ENCODE measurements at places on chromosomes 5 and 9. TPM values are rescaled to one million over a fixed set of nuclear protein-coding genes. Genes with fewer than 3 reads are reported as not detected.

NME5 gene
- 2.0 TPM for total RNA-seq

NEUROG1 gene
- total RNA-seq: not detected

DNA sequence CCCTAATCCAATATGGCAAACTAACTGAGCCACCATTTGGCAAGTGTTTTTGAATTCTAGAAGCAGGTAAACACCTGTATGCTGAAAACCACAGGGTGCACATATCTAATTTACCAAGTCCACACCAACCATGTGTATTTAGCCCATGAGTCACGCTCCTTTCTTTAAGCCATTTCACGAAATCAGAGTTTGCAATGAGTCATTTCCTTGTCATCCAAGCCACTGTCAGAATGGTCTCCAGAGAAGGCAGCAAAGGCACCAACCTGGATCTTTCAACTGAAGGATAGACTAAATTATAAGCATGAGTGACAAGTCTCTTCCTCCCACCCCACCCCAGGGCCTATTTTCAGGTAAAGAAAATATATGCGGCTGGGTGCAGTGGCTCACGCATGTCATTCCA, 110.0 kb downstream of the PAX5 start:
- no peak for DNase-seq
- peaks cover 30% of the 10 kb centered on the region for H3K4me1 ChIP-seq
- H3K4me3 ChIP-seq: no peak overlapping the region
- no peak overlapping the region for H3K27ac ChIP-seq
- H3K27me3 ChIP-seq: peaks cover 5% of the 10 kb centered on the region

DNA sequence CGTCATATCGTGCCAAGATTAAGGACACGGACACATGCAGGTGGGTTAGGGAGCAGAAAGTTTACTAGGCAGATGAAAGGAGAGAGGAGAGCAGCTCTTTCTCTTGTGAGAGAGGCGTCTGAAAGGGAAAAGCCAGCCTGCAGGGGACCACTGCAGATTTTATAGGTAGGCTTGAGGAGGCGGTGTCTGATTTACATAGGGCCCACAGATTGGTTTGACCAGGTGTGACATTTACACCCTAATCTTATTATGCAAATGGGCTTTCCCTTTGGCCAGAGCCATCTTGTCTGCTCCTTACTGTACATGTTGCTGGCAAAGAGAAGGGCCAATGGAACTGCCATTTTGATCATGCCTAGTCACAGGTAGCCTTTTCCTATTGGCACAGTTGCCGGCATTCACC, 137.2 kb upstream of the TAF11L2 start:
- no peak for DNase-seq
- H3K4me1 ChIP-seq: peaks cover 21% of the 10 kb centered on the region
- H3K27me3 ChIP-seq: no peaks in the 10 kb centered on the region
- peaks cover 5% of the 10 kb centered on the region for H3K36me3 ChIP-seq

- H3K4me1 ChIP-seq: peaks cover 51% of the 10 kb centered on the region
- no peak overlapping the region for H3K4me3 ChIP-seq
- no peaks in the 10 kb centered on the region for H3K27me3 ChIP-seq
- peak overlapping the region; percentile 41 for H3K27ac ChIP-seq
- peaks cover 13% of the 10 kb centered on the region for H3K36me3 ChIP-seq
Measured at GRCh38 chr5:83531661-83532060, 60.1 kb downstream of the VCAN start.

GRCh38 chr9:6686396-6686795, 40.9 kb upstream of the GLDC start:
- no peaks in the 10 kb centered on the region for H3K27me3 ChIP-seq
- H3K36me3 ChIP-seq: peaks cover 2% of the 10 kb centered on the region
- peak overlapping the region; percentile 76 for H3K27ac ChIP-seq
- no peak for DNase-seq
- H3K4me3 ChIP-seq: no peak overlapping the region

DNA sequence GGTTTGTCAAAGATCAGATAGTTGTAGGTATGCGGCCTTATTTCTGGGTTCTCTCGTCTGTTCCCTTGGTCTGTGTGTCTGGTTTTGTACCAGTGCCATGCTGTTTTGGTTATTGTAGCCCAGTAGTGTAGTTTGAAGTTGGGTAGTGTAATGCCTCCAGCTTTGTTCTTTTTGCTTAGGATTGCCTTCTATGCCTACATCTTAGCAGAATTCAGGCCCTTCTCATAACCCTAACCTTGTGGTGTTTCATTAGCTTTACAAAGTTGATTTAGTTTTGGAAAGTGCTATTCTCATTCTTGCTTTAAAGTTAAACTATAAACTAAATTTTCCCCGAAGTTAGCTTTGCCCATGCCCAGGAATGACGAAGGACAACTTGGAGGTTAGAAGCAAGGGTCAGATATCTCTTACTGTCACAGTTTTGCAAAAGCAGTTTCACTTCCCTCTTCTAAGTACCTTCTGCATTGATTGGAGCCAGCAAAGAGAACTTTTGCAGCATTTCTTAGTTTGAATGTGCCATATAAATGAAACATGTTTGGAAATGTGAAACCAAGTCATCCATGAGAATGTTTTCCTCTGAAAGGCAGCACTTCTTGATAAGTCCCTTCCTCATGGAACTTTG, 274.3 kb upstream of the DMRT1 start:
- DNase-seq: no peak
- no peaks in the 10 kb centered on the region for H3K4me1 ChIP-seq
- no peak overlapping the region for H3K27ac ChIP-seq
- H3K36me3 ChIP-seq: no peaks in the 10 kb centered on the region

- H3K36me3 ChIP-seq: peaks cover 2% of the 10 kb centered on the region
- H3K27me3 ChIP-seq: peaks cover 59% of the 10 kb centered on the region
- no peak overlapping the region for H3K27ac ChIP-seq
- no peak for DNase-seq
Measured at GRCh38 chr9:126125177-126125576, 201.5 kb upstream of the MVB12B start.

DNA sequence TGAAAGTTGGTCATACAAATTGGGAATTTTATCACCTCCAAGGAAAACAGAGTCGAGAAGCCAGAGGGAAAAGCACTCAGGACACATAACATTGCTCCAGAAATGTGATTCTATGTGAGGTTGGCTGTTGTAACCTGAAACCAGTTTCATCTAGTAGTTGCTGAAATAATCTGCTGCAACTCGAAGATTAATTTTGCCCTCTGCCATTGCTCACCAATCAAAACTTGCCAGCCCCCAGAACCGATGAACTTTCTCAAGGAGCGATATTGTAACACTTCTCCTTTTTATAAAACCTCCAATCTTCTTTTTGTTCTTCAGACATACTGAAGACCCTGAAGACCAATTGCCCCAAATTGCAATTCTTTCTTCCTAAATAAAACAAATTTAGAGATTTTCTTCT, 31.1 kb downstream of the C5orf58 start:
- DNase-seq: no peak
- peaks cover 1% of the 10 kb centered on the region for H3K36me3 ChIP-seq
- H3K27me3 ChIP-seq: peaks cover 56% of the 10 kb centered on the region
